ENCODE measurements at places on chromosomes 12 and 14. TPM values are rescaled to one million over a fixed set of nuclear protein-coding genes. Genes with fewer than 3 reads are reported as not detected.

DNA sequence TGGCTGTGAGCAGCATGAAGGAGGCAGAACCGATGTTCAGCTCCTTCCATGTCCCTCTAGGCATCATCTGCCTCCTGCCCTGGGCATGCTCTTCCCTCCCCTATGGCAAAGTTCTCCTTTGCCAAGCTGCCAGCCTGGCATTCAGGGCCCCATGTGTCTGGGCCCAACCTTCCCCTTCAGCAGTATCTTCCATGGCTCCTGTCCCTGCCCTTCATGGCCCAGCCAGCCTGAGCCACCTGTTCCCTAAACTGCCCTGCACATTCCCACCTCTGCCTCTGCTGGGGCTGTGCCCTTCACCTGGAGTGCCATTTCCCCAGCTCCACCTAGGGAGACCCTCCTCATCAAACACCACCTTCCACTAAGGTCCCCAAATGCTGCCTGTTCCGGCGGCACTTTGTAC lies 74.0 kb upstream of the TCL1A start:
- no peak for DNase-seq

- DNase-seq = no peak
Measured at GRCh38 chr14:81829447-81829846, 295.8 kb upstream of the SEL1L start.

PABPN1 gene
- total RNA-seq = 167 TPM

- DNase-seq = no peak
Measured at GRCh38 chr12:6547566-6547965, 8.3 kb downstream of the IFFO1 start.

RHOJ gene
- total RNA-seq = not detected

GRCh38 chr14:81268016-81268416 lies 47.3 kb upstream of the GTF2A1 start:
- no peak for DNase-seq

- DNase-seq = no peak
Measured at GRCh38 chr14:34302654-34303053, 159.4 kb downstream of the SPTSSA start.

All from MCF 10A (cell line).